ENCODE measurements at places on chromosomes 6 and 20.

- no peak for DNase-seq
Measured at GRCh38 chr6:72724545-72724944, 102.7 kb downstream of the KCNQ5 start.

- DNase-seq = no peak
Measured at GRCh38 chr6:1626481-1626880, 16.8 kb downstream of the FOXC1 start.

GRCh38 chr6:120671519-120671918, 662.8 kb downstream of the TBC1D32 start:
- DNase-seq = no peak

- no peak for DNase-seq
Measured at GRCh38 chr20:2289475-2289874, 6.3 kb upstream of the TGM3 start.

GRCh38 chr6:36989264-36989663, 3.3 kb upstream of the MTCH1 start:
- no peak for DNase-seq

GRCh38 chr20:24560571-24561491, 91.4 kb downstream of the SYNDIG1 start:
- DNase-seq = no peak

- peak; percentile 57 for DNase-seq
Measured at GRCh38 chr20:58407201-58407873, 18.3 kb downstream of the VAPB start.

DNA sequence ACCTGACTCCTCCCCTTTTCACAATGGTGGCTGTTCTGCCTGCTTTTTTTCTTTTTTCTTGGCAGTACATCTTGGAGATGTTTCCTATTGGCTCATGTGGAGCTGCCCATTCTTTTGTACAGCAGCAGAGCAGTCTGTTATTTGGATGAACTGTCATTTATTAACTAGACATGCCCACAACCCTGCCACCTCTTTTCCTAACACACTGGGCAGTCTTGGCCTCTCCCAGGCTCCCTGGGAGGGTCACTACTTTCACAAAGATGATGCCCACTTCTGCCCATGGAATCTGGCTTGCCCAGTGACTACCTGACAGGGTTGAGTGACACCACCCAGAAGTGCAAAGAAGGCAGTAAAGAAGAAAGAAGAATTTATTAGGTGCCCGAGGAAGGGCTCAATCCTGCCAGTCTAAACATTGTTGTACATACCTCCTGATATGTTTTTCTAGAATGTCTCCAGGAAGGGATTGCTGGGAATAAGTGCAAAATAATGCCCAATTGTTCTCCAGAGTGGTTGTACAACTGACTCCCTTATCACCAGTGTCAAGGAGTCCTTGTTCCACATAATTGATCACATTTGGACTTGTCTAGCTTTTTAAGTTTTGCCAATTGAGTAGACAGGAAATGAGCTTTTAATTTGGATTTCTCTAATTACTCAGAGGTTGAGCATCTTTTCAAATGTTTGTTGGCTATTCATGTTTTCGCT, 19.7 kb upstream of the SCRT2 start:
- DNase-seq = no peak

DNA sequence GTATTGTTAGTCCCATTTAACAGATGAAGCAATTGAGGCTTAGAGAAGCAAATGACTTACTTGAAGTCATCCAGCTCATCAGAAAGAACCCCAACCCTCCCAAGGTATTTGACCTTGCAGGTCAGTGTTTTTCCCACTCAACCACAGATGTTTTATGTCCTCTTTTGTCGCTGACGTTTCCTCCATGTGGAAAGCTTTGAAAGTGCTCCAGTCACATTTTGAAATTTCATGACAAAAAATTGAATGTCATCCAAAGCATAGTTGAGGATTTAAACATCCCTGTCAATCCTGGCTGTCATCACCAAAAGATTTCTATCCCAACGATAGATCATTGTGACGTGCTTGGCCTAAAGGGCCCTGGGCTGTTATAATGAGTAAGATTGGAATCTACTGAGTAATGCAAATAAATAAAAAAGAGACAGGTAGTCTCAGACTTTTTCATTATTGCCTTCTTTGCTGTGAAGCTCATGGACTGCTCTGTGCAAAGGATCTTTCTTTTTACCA, 102.7 kb downstream of the TSHZ2 start:
- DNase-seq = no peak

GRCh38 chr6:66291905-66292304, 584.9 kb upstream of the EYS start:
- no peak for DNase-seq

- no peak for DNase-seq
Measured at GRCh38 chr6:1867197-1867596, 257.5 kb downstream of the FOXC1 start.

DNA sequence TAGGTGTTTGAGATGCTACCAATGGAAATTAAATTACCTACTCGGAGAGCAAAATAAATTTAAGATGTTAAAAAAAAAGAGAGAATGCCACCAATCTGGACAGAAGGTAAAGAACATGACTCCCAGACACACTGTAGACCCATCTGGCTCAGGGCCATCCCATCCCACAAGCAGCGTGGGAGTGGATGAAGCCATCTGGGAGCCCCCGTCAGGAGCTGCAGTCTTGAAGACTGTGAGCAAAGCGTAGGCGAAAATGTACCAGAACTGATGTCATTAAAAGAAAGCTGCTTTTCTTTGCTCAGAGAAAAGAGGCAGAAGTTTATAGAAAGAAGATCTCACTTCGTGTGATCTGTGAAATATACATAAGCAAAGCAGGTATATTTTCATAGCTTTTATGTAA, 815.7 kb downstream of the QKI start:
- DNase-seq = no peak

- DNase-seq = no peak
Measured at GRCh38 chr6:5729080-5729434, 277.7 kb downstream of the NRN1 start.

GRCh38 chr20:57076951-57077350, 189.5 kb downstream of the BMP7 start:
- DNase-seq = no peak

GRCh38 chr6:143884216-143884900, 20.1 kb downstream of the ZC2HC1B start:
- DNase-seq = no peak

GRCh38 chr20:63315731-63316491, 22.9 kb downstream of the COL20A1 start:
- DNase-seq = no peak

GRCh38 chr6:137728386-137729349, 138.4 kb upstream of the TNFAIP3 start:
- DNase-seq = no peak

- no peak for DNase-seq
Measured at GRCh38 chr6:45424451-45424861, 46.7 kb upstream of the SUPT3H start.

DNA sequence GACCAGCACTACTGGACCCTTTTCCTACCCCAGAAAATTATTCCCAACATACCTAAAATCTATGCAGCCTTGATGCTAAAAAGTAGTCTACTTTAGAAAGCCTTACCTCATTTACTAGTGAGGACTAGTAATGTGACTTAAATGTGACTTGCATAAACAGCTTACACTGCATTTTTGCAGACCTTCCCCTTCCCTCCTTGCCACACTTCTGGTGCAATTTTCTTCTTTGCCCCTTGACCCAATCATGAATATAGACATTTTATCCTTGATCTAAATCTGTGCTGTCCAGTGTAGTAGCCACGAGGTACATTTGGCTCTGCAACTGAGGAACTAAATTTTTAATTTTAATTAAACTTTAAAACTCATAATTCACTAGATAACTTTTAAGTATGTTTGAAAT, 7.0 kb upstream of the ZKSCAN8 start:
- no peak for DNase-seq

DNA sequence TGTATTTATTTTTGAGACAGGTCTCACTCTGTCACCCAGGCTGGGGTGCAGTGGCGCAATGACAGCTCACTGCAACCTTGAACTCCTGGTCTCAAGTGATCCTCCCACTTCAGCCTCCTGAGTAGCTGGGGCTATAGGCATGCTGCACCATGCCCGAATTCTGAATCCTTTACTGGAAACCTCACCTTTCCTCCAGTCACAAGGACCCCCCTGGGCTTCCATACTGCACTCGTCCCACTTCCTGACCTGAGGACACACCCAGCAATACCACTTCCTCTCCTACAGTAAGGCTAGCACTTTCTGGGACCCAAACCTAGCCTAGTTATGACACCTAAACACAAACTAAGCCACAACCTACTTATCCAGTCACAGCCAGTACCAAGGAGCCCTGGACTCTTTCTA, 68.2 kb downstream of the FAM217A start:
- no peak for DNase-seq

DNA sequence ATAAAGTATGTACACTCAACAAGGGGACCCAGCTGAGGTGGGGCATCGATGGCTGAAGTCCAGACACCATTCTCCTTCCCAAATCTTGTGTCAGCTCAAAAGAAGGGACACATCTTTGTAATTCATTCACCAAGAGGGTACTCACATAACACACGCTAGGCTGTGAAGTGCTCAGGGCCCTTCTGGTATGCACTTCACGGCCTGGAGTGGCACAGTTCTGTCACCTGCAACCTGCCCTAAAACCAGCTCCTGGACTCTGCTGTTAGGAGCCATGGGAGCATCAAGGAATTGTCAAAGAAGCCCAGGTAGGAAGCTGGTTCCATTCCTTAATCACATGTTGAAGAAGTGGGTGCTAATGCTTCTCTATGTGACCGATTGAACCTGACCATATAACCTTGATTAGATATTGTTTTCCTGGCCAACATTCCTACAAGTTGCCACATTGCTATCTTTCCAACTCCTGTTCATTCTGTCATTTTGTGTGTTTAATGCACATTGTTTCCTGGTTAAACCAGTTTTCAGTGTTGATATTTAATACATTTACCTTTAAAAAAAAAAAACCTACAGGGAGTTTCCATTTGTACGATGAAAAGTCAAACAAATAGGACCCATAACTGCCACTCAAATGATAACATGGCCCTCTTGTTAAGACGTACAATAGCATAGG, 127.3 kb downstream of the TNFRSF21 start:
- no peak for DNase-seq

DNA sequence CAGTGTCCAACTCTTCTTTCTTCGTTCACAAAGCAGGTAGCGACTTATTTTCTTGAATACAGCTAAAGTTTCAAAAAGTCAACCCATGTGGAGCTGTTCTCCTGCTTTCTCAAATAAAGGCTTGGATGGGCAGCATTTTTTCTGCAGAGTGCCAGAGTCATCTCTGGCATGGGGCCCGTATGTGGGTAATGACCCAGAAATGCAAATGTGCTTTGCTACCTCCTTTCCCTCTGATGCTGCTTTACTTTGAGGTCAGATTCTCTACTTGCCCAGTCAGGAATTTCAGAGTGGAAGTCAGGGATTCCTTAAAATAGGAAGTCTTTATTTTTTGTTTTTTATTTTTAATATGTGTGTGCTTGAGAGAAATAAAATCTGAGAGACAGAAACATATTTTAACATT, 4.9 kb downstream of the NKAIN2 start:
- DNase-seq = no peak

DNA sequence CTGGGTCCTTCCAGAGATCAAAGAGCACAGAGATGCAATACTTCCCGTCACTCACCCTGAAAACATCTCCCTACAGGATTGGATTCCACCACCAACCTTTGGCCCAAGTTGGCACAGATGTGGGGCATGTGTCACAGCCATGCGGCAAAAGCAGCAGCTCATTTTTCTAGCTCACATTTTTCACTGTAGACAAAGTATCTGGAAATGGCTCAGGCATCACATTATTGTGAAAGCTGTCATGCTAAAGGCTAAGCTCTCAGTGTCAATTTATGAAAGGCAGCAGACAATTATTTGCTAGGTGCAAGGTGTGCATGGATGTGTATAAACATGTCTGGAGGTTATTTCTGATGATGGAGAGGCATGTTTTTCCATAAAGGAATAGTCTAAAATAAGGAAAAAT, 248.8 kb upstream of the PRND start:
- DNase-seq = no peak

DNA sequence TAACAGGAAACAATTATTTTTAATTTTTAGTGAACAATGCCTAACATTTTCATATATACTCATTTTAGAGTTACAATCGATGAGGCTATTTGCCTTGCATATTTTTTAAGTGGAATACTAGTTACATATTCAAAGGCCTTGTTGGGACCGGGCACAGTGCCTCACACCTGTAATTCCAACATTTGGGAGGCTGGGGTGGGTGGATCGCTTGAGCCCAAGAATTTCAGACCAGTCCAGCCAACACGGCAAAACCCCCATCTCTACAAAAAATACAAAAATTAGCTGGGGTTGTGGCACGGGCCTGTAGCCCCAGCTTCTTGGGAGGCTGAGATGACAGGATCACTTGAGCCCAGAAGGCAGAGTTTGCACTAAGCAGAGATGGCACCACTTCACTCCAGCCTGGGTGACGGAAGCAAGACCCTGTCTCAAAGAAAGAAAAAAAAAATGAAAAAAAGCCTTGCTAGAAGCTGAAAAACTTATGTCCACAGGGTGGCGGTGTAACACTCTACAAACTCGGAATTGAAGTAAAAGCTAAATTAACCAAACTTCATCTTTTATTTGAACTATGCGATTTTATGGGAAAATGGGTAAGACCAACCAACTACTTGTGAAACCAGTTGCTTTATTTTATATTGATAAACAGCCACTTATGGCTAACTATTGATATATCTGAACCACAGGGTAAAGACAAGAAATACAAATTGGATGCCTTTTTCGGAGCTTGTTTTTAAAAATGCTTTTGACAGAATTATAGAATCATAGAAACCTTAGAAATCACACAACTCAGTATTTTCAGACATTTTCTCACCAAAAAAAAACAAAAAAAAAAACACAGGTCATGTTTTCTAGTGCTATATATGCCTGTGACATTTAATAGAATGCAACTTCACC, 24.1 kb upstream of the ROS1 start:
- peak; percentile 44 for DNase-seq

Measured in hematopoietic multipotent progenitor cell treated with erythropoietin and hydrocortisone succinate and interleukin-3 and kit ligand, for 15 days (in vitro differentiated cells).